ENCODE measurements at places on chromosomes 16 and 17.

GRCh38 chr17:42424991-42425610, 2.0 kb upstream of the CAVIN1 start:
- DNase-seq: no peak

DNA sequence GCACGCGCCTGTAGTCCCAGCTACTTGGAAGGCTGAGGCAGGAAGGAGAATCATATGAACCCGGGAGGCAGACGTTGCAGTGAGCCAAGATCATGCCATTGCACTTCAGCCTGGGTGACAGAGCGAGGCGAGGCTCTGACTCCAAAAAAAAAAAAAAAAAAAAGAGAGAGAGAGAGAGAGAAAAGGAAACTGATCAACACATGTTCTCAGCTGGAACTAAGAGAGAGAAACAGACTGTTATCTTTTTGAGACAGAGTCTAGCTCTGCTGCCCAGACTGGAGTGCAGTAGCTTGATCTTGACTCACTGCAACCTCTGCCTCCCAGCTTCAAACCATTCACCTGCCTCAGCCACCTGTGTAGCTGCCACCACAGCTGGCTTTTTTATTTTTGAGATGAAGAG, 60.4 kb downstream of the STH start:
- DNase-seq: no peak

DNA sequence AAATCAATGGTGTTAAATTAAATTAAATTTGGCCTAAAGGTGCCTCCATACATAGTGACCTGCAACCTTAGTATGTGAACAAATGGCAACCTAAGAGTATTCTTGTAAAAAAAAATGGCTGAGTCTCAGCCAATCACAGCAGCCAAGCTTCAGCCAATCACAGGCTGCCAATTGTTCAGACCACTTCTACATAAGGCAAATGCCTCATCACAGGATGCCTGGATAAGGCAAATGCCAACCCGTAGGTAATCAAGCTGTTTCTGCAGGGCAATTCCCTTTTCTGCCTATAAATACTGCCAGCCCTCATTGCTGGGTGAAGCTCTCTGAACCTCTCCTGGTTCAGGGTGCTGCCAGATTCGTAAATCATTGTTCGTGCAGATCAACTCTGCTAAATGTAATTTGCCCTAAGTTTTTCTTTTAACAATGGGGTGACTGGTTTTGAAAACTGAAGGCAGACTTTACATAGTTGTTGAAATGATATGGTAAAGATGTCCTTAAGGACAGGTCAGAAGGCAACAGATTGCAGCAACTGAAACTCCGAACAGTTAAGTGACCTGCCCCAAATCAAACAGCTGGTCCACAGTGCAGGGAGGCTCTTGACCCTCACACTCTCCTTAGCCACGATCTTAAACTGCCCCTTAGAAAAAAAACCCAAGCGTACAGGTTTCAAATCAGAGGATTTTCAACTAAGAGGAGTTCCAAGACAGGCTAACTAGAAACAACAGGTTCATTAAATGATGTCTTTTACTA, 50.3 kb downstream of the N4BP1 start:
- no peak for DNase-seq

DNA sequence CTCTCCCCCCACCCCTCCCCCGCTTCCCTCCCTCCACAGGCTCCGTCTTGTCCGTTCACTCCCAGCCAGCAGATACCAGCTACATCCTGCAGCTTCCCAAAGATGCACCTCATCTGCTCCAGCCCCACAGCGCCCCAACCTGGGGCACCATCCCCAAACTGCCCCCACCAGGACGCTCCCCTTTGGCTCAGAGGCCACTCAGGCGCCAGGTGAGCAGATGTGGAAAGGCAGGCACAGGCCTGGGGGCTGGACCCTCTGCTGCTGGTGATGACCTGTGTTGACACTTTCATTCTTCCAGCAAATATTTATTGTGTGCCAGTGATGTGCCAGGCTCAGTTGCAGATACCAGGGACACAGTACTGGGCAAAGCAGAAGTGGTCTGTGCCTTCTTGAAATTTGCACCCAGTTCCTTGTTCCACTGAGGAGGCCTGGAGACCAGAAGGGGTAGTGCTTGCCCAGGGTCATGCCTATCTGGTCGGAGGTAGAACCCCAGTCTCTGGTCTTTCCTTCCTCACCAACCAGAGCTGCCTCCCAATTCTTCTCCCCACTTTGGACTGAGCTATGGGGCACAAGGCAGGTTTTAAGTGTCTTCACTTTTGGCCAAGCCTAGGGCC, 10.3 kb upstream of the ABCC3 start:
- no peak for DNase-seq

DNA sequence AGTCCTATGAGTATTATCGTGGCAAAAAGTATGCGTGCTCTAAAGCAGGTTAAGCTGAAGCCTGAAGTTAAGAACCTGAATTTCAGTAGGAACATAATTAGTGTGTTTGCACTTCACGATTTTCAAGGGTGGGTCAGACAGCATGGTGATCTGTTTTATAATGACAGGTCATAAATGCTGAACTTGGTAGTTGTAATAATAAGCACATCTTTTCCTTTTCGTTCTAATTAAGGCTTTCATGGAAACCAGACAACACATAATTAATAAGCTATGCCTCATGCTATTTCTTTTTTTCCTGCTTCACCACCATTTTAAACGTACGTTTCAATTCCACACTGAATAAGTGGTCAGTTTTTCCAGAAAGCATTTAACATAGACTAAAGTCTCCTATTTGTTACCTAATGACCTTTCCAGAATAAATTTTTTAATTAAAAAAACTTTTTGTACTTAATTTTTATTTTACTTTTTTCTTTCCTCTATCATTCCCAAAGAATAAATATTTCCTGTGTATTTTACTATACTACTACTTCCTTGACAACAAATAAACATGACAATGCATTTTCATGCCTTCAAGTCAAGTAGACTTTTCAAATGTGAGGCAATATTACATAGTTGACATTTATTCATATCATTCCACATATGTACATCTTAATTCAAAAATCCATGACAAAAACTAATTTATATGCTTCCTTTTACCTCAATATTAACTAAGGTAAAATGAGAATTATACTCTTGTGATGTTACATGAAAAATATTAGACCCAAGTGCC, 22.4 kb downstream of the CMC2 start:
- DNase-seq: no peak

DNA sequence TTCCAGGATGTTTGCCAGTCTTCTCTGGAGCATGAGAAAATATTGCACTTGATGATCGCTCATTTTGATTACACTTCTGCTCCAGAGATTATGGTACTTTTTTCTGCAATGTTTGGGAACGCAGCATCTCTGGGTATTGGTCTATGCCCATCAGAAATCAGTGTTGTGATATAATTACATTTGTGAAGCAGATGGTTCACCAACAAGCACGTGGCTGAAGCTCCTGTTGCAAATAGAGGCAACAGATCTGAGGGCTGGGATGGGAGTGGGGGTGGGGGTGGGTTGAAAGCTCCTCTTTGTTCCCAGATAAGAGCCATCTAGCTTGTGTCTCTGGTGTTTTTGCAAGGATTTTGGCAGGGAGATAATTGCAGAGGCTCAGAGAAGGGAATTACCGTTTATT, 252.3 kb downstream of the SHISA9 start:
- DNase-seq: no peak

- DNase-seq: no peak
Observed at GRCh38 chr16:29256501-29256981, 150.0 kb downstream of the NPIPB11 start.

GRCh38 chr16:23145186-23145585, 4.1 kb downstream of the USP31 start:
- no peak for DNase-seq

DNA sequence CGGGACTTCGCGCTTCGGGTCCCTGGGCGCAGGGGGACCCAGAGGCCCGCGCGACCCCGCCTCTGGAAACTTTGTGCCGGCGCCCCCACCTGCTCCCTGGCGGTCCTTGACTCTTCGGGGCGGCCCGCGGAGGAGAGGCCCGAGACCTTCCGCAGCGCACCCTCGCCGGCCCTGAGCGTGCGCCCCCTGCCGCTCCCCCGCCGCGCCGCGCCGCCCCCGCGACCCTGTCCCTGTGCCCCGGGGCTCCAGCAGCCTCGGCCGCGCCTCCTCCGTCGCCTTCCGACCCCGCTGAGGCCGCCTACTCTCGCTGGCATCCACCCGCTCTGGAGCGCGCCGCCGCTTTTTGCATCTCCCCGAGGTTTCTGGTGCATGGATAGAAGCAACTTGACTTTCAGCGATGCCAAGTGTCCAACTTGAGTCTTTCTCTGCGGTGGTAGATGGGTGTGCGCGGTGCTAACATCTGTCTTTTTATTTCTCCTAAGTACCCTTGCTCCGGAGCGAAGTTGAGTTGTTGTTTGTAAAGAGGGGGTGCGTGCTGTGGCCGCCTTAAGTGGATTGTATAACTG, 414 bp downstream of the DUSP14 start:
- no peak for DNase-seq

GRCh38 chr17:59804901-59805465, 87.8 kb downstream of the TUBD1 start:
- no peak for DNase-seq

- DNase-seq: no peak
Observed at GRCh38 chr16:89489898-89490438, 393 bp downstream of the ANKRD11 start.

DNA sequence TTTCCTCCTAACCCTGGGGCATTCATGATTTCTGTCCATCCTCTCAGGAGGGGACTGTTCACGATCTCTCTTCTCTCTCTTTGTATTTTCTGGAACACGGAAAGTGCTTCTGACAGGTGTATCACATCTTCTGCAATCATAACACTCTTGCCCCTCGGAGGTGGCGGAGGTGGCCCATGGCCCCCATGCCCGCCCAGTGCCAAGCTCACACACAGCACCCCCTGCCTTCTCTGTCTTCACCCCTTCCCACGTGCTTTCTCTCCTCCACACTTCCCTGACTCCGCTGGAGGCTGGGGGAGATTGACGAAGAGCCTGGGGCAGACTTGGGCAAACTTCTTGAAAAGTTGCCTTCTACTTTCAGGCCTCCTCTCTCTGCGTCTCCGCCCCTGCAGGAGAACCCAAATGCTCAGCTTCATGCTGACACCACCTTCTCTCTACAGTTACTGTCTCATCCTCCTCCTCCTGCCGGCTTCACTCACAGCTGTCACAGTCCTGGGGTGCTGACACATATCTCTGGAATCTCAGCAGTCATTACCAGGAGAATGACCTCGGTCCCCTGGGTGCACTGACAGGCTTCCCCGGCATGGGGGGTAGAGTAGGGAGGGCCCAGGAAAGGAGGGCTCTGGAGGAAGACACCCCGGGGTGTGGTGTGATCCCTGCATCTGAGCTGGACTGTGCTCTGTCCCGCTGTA, 127.1 kb downstream of the ENGASE start:
- no peak for DNase-seq

DNA sequence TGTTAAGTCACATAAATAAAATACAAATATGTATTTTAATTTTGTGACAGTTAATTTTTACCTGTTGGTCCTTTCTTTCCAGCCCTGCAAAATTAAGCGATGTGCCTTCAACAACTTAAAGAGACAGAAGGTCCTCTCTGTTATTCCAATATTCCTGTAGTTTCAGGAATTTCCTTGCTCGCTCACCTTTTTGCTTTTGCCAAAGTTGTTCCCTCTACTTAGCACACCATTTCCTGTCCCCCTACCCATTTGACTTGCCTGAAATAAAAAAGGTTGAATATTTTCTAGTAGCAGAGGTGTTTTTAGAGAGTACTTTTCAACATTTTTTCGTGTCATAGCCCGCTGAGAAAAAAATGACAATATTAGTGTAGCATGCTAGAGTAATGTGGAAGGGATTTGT, 556 bp upstream of the MYH2 start:
- no peak for DNase-seq

- DNase-seq: no peak
Observed at GRCh38 chr17:72169823-72170222, 49.0 kb downstream of the SOX9 start.

DNA sequence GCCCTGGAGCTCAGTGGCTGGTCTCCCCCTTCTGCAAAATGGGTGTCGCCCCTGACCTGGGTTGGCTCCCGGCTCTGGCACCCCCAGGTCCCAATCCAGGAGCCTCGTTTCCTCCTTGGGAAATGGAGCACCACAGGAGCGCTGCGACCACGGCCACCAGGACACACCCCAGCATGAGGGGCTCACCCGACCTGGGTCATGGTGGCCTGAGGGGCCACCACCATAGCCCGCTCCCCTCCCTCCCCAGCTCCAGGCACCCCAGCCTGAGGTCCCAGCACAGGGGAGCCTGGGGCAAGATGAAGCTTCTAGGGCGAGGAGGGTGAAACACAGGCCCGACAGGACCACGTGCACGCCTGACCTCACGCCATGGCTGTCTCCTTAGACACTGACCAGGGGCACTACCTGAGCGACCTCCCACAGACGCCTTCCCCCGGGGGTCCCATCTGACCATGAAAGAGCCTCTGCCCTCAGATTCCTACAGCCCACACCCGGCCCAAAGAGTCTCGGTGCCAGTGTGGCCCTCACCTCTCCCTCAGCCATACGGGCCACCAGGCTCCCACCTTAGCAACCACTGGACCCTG, 11.8 kb downstream of the BCAR1 start:
- no peak for DNase-seq

- DNase-seq: no peak
Observed at GRCh38 chr17:57451191-57451590, 194.9 kb downstream of the MSI2 start.

GRCh38 chr16:68380348-68380670, 68.0 kb downstream of the SMPD3 start:
- DNase-seq: no peak

DNA sequence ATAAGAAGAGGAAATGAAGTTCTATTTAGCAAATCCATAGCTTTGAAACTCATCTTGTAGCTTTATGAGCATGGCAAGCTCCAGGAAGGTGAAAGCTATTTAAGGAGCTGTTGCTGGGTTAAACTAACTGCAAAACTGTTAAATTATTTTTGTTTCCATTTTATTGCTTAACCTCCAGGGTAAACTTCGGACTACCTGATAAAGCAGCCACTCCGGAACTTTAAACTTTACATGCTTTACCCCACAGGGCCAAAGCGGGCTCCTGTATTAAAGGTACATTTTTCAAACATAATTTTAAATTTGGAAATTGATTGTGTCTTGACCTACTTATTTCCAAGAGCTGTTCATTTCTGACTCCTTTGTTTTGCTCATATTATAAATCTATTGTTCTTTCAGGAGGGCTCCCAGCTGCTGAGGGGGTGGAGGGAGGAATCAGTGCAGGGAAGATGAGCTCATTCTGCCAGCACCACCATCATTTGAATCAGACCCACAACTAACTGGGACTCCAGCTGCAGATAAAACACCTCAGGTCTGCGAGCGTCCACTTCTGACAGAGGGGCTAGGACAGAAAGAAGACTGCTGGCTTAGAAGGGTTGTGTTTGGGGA, 157.9 kb downstream of the IRX3 start:
- no peak for DNase-seq

GRCh38 chr17:8693328-8693727, 51.3 kb downstream of the CCDC42 start:
- DNase-seq: no peak

DNA sequence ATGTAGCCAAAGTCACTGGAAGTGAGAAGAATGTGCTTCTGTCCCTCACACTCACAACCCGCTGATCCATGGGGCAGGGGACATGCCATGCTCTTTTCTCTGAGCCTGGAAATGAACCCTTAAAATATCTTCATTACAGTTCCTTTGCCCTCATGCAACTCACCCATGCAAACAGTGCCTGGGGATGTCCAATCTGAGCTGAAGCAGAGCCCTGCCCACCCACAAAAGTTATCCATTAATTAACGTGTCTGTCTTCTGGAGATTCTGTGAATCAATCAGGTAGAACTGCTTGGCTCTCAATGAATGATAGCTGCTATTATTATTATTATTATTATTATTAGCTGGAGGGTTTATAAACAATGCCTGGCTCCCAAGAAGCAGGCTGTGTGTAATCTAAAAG, 133.7 kb downstream of the USP31 start:
- no peak for DNase-seq

Measured in astrocyte of the cerebellum (primary cell).